ENCODE measurements at places on chromosomes 1 and 21.

- no peak for DNase-seq
Measured at GRCh38 chr1:113278777-113279176, 111.5 kb upstream of the MAGI3 start.

DNA sequence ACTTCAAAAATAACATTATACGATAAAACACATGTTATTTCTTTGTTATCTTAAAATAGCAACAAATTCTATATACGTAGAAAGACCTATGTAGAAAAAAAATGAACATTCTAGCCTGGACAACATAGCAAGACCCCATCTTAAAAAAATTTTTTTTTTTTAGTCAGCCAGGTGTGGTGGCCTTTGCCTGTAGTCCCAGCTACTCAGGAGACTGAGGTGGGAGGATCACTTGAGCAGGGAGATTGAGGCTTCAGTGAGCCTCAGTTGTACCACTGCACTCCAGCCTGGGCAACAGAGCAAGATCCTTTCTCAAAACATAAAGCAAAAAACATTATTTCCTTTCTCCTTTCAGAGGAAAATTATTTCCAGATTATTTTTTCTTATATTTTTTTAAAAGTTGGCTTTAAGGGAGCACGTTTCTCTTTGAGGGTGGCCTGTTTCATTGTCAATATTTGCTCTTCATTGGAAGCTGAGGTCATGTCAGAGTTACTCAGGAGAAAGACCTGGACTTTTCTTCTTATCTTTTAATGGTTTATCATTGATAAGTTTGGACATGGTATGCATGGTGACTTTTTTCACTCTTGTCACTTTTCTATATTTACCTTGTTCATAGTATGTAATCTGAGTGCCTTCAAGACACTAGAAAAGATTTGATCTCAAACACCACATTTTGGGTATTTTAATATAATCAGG is 32.0 kb downstream of the NFIA start:
- no peak for DNase-seq

- DNase-seq = no peak
Measured at GRCh38 chr1:193850745-193851144, 664.3 kb upstream of the B3GALT2 start.

GRCh38 chr1:67784545-67785186 is 48.6 kb downstream of the GNG12 start:
- no peak for DNase-seq

- DNase-seq = no peak
Measured at GRCh38 chr1:61604684-61605083, 120.3 kb downstream of the TM2D1 start.

DNA sequence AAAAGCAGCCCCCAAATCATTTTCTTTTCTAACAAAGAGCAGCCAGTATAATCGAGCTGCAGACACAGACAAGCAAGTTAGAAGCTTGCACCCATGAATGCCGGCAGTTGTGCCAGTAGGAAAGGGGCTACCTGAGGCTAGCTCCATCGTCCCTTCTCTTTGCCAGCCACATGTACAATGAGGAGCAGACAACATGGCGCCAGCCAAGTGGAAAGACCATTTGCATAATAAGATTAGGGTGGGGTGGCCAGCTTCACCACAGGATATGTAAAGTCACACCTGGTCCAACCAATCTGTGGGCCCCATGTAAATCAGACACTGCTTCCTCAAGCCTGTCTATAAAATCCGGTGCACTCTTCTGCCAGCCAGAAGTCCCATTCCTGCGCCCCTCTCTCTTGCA is 103.7 kb downstream of the CCDC185 start:
- no peak for DNase-seq

DNA sequence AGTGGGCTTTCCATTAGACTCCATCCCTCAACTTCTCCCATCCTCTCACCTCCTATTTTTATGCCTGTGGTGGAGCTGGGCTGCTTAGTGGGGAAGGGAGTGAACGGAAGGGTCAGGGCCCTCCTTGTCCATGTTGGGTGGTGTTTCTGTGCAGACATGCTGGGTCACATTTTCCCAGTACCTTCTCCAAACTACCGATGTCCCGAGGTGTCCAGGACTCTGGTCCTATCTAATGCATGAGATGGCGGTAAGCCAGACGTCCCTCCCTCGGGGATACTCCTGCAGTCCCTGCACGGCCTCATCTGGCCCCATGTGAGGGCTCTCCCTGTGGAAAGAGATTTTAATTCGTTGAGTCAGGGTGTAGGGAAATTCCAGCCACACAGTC is 61.0 kb downstream of the OBSCN start:
- DNase-seq = no peak

DNA sequence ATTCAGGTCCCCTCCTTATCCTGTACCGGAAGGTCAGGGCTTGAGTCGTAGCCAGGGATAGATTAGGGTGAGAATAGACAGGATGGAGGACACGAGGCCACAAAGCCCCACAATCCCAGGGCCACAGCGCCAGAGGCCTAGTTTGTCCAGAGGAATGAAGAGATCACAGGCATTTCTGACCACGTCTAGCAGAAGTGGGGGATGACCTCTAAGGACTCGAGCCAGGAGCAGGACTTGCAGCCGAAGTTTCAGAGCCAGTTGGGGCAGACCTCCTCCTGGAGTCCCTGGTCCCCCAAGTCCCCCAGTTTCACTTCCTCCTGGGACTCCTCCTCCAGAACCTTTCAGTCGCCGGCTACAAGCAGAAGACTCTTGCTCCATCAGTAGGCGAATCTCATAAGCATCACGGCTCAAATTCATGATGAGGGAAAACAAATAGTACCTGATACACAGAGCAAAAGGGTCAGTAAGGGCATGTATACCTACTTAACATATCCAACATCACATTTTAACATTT is 2.3 kb upstream of the ITGA10 start:
- no peak for DNase-seq

GRCh38 chr1:32470991-32471694 is 6.3 kb downstream of the ZBTB8B start:
- DNase-seq = no peak

DNA sequence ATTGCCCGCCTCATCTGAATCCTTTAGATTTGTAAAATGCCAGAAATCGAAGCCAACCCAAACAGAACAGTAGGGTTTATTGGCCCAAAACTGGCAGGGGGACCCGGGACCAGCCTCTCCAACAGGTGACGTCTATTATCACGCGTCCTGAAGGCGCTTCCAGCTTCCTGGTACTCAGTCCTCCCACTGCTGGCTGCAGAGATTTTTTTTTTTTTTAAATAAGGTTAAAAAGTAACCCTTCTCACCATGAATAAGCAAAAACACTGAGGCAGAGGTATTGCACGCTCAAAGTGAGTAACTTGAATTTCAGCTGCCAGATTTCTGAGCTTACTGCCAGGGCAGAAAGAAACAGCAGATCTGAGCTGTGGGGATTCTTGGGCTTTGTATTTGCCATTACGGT is 54.4 kb upstream of the GCLM start:
- DNase-seq = no peak

GRCh38 chr1:59169703-59170102 is 127.2 kb upstream of the FGGY start:
- no peak for DNase-seq

DNA sequence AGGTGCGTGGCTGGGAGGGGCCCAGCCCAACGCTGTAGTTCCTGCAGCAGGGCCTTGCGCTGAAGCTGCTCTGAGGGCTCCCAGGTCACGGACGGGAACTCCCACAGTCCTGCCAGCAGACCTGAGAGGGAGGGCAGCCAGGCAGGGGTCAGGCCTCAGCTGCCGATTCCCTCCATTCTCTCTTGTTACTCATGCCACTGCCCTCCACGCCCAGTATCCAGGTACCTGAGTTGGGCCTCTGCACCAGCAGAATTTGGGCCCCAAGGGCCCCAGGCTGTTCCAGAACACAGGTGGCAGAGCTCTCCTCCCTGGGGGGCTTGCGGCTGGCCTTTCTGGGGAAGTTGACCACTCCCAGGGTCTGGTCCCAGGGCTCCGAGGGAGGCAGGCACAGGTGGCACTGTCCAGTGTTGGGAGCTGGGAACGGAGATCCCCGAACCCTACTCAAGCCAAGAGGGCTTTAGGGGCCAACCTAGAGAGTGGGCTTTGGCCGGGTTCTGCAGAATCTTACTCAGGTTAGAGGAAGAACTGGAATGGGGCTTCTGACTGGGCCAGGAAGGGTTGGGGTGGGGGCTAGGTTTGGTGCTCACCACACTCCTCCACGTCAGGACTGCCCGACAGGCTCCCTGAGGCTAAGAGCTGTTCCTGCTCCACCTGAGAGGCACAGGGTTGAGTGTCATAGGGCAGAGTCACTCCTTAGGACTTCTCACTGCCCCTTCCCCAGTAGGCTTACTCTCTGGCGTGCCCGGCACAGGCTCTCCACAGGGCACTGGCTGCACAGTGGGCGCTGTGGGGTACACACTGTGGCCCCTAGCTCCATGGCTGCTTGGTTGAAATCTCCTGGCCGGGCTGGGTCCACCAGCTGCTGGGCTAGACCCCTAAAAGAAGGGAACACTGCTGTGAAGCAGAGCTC is 5.0 kb downstream of the HPDL start:
- DNase-seq = no peak

DNA sequence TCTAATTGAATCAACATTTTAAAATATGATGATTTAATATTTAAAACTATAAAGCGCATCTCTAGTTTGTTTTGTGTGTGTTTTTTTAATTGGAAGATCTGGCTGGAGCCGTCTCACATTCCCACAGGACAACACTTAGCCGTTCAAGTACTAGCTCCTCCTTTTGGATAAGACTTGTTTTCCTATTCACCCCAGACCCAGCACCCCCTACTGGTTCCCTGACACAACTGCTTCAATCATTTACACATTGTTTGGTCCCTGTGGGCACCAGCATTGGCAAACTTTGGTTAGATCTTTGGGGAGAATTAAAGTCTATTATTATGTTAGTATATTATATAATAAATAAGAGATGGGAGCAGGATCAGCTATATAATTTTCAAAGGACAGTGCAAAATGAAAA is 34.5 kb downstream of the TYW3 start:
- no peak for DNase-seq

DNA sequence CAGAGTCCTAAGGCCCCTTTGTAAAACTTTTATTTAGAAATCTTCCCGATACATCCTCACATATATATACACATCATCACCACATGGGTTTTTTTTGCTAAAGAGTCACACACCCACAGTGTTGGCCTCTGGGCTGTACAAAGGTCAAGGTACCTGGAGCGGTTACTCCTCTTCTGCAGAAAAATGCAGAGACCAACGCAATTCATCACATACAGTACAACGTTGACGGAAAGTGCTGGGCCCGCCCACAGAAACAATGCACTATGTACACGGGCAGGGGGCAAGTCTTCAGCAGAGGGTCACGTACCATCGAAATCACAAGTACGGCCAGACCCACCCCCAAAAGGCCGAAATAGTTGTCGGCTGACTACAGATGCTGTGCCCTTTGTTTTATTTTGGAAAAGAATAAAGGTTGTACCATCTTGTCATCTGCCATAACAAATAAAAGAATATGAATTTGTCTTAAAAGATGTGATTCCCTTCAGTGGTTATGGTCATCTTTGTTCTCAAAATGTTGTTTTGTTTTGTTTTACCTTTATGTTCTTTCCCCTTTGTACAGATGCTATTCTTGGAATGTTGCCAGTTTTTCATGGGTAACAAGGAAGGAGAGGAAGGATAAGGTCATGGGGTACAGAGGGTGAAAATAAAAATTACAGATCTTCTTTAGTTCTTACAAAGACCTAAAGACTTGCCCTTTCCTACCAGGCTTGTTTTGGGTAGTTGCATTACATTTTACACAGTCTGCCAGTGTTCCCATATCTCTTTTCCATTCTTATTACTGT is 15.6 kb downstream of the TAL1 start:
- no peak for DNase-seq

- DNase-seq = no peak
Measured at GRCh38 chr1:1162597-1163537, 10.8 kb upstream of the TTLL10 start.
